ENCODE measurements at places on chromosomes 2 and 18. TPM values are rescaled to one million over a fixed set of nuclear protein-coding genes. Genes with fewer than 3 reads are reported as not detected.
A peak's percentile ranks its signal among the peaks of the same experiment; 100 is the strongest.

Gene RAB11FIP5
- total RNA-seq = 23.8 TPM

Gene WNT10A
- total RNA-seq = 0.77 TPM

Gene MEP1B
- total RNA-seq = not detected

Gene TUBA3D
- total RNA-seq = not detected

Gene AGXT
- 0.61 TPM for total RNA-seq

Gene KLF7
- 23.7 TPM for total RNA-seq

GRCh38 chr2:219499058-219499307, 292 bp downstream of the GMPPA start:
- H3K36me3 ChIP-seq = peaks cover 5% of the 10 kb centered on the region
- H3K27me3 ChIP-seq = peaks cover 23% of the 10 kb centered on the region
- H3K4me3 ChIP-seq = peak overlapping the region; percentile 67
- peak overlapping the region; percentile 76 for H3K27ac ChIP-seq
- peaks cover 49% of the 10 kb centered on the region for H3K4me1 ChIP-seq
- DNase-seq = no peak

DNA sequence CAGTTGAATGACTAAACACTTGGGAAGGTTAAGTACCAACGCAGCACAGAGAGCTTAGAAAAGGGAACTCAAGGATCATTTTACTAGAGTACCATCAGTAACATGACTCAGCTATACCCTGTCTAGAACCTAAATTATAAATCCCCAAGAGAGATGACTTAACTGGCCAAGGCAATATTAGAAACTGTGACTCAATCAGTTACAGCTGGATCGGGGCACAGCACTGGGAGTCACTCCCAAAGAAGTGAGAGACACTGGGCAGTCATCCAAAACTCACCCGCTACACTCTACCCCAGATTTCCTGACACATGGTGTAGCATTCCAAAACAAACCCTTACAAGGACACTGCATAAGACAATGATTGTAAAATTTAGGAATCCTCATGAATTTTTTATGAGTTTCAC, 17.7 kb downstream of the IWS1 start:
- peaks cover 9% of the 10 kb centered on the region for H3K36me3 ChIP-seq
- peaks cover 25% of the 10 kb centered on the region for H3K4me1 ChIP-seq
- H3K27me3 ChIP-seq = no peaks in the 10 kb centered on the region
- DNase-seq = peak; percentile 87
- no peak overlapping the region for H3K4me3 ChIP-seq

DNA sequence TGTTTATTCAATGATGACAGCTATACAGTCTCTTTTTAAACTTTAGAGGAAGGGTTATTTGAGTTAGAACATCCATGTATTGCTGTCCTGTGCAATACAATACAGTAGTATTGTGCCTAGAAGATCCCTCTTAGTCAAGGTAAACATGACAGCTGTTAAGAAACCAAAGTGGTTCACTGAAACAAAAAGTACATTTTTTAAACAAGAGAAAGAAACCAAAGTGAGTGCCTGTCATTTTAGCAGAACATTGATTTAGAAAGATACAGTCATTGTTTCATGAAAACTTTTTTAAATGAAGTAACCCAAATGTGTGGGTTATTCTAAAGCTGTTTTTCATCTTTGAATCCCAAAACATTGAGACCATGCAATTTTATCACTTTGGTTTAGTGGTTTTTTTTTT, 15.5 kb downstream of the ITPRID2 start:
- DNase-seq = no peak
- no peak overlapping the region for H3K4me3 ChIP-seq
- peaks cover 26% of the 10 kb centered on the region for H3K36me3 ChIP-seq

DNA sequence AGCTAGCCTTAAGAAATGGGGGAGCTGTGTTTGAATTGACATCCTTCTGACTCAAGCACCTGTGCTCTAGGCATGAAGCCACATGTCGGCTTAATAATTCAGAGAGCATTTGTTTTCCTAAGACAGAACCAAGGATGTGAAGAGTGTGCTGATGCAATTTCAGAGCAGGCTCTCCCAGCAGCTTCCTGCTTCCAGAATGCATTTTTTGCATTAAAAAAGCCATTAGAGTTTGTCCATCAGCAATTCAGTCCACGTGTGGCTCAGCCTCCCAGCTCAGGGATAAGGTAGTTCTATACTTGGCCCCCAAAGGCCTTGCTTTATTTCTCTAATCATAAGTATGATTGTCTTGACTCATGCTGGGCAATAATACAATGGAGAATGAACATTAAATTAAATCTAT, 37.7 kb downstream of the DOCK10 start:
- H3K27me3 ChIP-seq = no peaks in the 10 kb centered on the region
- no peak for DNase-seq
- no peaks in the 10 kb centered on the region for H3K36me3 ChIP-seq
- H3K4me3 ChIP-seq = no peak overlapping the region
- H3K27ac ChIP-seq = no peak overlapping the region
- H3K4me1 ChIP-seq = peaks cover 7% of the 10 kb centered on the region

- no peak overlapping the region for H3K27ac ChIP-seq
- H3K27me3 ChIP-seq = no peaks in the 10 kb centered on the region
- no peaks in the 10 kb centered on the region for H3K4me1 ChIP-seq
- H3K36me3 ChIP-seq = no peaks in the 10 kb centered on the region
- DNase-seq = no peak
Measured at GRCh38 chr2:205566606-205567168, 115.6 kb upstream of the NRP2 start.

GRCh38 chr18:44624052-44624451, 56.6 kb upstream of the SETBP1 start:
- no peaks in the 10 kb centered on the region for H3K36me3 ChIP-seq
- no peak for DNase-seq
- no peak overlapping the region for H3K27ac ChIP-seq
- H3K4me1 ChIP-seq = peaks cover 5% of the 10 kb centered on the region
- H3K27me3 ChIP-seq = no peaks in the 10 kb centered on the region
- no peak overlapping the region for H3K4me3 ChIP-seq

GRCh38 chr18:74294526-74294925, 2.8 kb upstream of the CYB5A start:
- no peaks in the 10 kb centered on the region for H3K4me1 ChIP-seq
- H3K4me3 ChIP-seq = no peak overlapping the region
- H3K27me3 ChIP-seq = no peaks in the 10 kb centered on the region
- no peak overlapping the region for H3K27ac ChIP-seq
- no peak for DNase-seq
- no peaks in the 10 kb centered on the region for H3K36me3 ChIP-seq

DNA sequence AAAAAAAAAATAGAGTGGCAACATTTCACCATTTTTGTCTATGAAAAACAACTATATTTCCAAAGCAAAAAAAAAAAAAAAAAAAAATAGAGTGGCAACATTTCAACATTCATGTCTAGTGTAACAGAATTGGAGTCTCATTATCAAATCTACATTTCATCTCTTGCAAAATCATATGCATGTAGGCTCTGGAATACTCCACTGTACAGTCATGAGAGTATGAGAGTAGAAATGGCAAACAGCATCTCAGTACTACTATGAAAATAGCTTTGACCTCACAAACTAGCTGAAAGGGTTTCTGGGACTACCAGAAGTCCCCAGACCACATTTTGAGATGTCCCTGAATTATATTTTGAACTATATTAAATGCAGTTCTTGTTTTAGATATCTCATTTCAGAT, 82.8 kb downstream of the SMAD2 start:
- H3K27ac ChIP-seq = no peak overlapping the region
- H3K4me3 ChIP-seq = no peak overlapping the region
- H3K27me3 ChIP-seq = no peaks in the 10 kb centered on the region
- no peaks in the 10 kb centered on the region for H3K4me1 ChIP-seq

- no peak overlapping the region for H3K4me3 ChIP-seq
- H3K36me3 ChIP-seq = no peaks in the 10 kb centered on the region
- DNase-seq = peak; percentile 12
- peaks cover under 1% of the 10 kb centered on the region for H3K4me1 ChIP-seq
- H3K27me3 ChIP-seq = no peaks in the 10 kb centered on the region
- no peak overlapping the region for H3K27ac ChIP-seq
Measured at GRCh38 chr2:2662037-2662846, 331.2 kb upstream of the MYT1L start.

- H3K27me3 ChIP-seq = no peaks in the 10 kb centered on the region
- H3K4me1 ChIP-seq = no peaks in the 10 kb centered on the region
- no peak overlapping the region for H3K4me3 ChIP-seq
- peak; percentile 32 for DNase-seq
- H3K27ac ChIP-seq = no peak overlapping the region
- H3K36me3 ChIP-seq = no peaks in the 10 kb centered on the region
Measured at GRCh38 chr2:158006961-158007719, 94.5 kb upstream of the UPP2 start.

DNA sequence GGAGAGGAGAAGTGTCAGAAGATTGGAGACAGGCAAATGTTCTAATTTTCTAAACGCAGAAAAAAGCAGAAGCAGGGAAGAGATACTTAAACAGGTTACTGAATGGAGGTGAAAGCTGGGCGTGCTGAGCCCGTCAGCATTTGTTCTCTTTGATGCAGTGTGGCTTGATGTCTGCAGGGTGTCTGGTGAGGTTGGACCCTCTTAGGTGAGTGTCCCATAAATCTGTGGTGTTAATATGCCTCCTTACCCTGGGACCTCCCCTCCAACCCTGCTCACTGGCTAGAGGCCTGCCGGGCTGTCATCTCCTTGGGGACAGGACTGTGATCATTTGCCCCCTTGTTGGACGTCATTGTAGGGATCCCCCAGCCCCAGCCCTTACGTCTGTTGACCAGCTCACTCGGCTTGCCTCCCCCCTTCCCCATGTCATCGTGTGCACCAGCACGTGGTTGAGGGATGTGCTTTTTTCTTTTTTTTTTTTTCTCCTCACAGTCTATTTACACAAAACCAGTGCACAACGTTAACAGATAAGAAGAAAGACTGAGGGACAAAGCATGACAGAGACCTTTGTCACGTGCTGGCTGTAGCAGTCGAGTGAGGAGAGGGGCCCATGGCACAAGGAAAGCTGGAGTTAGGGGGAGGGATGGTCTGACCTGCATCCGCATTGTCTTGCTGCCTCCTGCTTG, 56.4 kb downstream of the NCK2 start:
- H3K27me3 ChIP-seq = no peaks in the 10 kb centered on the region
- peaks cover 29% of the 10 kb centered on the region for H3K4me1 ChIP-seq
- H3K27ac ChIP-seq = no peak overlapping the region
- H3K36me3 ChIP-seq = no peaks in the 10 kb centered on the region

DNA sequence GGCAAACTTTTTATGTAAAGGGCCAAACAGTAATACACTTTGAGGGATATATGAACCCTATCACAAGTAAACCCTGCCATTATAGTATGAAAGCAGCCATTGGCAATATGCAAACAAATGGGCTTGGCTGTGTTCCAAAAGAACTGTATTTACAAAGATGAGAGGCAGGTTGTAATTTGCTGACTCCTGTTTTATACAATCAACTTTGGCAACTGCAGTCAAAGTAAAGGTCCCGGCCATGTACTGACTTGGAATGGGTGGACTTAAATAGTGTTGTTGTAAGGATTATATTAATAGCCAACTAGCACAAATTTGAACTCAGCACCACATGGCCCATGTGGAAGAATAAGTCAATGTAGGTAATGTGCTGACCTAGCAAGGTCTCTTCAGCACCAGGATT, 223.4 kb downstream of the WDPCP start:
- no peaks in the 10 kb centered on the region for H3K27me3 ChIP-seq
- H3K36me3 ChIP-seq = no peaks in the 10 kb centered on the region
- H3K27ac ChIP-seq = no peak overlapping the region
- DNase-seq = peak; percentile 13
- H3K4me1 ChIP-seq = no peaks in the 10 kb centered on the region
- no peak overlapping the region for H3K4me3 ChIP-seq

DNA sequence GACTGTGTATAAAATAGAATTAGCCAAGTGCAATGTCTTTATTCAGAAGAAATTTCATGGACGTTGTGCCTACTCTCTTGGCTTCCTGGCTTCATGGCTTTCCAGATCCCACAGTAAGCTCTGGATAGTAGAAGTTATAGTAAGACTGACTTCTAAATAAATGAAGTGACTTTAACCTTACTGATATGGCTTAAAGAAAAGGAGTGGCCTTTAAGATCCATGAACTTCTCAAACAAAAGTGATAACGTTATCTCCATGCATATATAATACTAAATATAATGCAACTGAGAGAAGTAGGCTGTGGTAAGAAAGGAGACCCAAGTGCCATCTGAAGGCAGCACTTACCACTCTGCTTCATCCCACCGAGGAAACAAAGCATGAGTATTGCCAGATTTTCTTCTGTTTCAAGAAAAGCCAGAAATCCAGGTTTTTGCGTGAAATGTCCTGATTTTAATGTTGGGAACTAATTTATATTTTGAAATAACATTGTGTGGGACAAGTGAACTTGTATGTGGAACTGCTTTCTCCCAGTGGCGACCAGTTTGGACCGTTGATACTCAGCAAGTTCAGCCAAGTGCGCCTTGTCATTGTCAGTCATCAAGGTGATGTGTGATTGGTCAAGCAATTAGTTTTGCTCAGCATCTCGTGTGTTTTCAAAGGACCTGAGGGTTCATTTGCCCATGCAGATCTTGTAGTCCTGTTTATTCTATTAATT, 13.9 kb upstream of the IL37 start:
- H3K27me3 ChIP-seq = no peaks in the 10 kb centered on the region
- H3K4me3 ChIP-seq = no peak overlapping the region
- no peak for DNase-seq

DNA sequence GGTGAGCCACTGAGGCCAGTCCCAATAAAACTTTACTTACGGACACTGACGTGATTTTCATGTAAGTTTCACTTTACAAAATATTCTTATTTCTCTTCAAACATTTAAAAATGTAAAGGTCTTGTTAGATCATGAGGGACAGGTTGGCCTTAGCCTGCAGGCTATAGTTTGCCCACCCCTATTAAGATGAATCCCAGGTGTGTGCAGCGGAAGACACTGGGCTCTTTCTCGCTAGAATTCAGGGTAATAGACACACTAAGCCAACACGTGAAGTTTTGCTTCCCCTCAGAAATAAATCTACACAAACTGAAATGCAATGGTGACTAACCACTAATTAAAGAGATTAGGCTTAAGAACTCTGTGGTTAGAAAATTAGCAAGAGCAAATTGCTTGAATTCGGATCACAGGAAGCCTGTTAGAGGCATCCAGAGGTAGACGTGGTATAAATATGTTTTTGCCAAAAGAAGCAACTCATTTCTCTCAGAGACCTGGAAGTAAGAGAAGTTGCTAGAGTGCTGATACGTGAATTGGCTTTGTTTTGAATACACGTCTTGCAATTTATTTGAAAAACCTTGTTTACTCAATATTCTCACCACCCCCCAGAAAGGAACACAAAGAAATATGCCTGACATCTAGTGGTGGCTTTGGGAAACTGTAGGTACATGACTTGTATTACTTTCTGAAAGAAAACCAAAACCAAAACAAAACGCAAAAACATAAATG, 151.6 kb downstream of the DTNB start:
- no peak overlapping the region for H3K27ac ChIP-seq
- H3K4me3 ChIP-seq = no peak overlapping the region
- no peaks in the 10 kb centered on the region for H3K27me3 ChIP-seq
- DNase-seq = peak; percentile 94

DNA sequence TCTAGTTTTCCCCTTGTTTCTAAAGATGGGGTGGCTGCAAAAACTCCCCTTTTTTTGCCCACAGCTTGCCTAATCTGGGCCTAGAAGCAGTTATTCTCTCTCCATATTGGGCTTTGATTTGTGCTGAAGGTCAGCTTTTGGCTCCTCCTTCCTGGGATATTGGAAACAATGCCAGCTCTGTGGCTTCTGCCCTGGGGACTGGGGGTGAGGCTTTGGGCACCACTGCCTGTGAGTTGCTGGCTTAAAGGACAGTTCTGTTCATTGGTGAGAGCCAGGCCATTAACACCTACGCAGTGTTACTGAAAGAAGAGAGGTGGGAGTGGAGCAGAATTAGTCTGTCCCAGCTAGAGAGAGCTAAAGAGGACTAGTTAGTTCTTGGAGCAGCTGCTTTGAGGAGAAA, 4.3 kb downstream of the UBXN2A start:
- no peak for DNase-seq
- H3K27me3 ChIP-seq = no peaks in the 10 kb centered on the region
- H3K36me3 ChIP-seq = no peaks in the 10 kb centered on the region
- no peak overlapping the region for H3K4me3 ChIP-seq

All from lung (tissue), 17 donors.